Kidney capillary endothelial cell (primary cell): ENCODE measurements at places on chromosomes 16 and 17.

DNA sequence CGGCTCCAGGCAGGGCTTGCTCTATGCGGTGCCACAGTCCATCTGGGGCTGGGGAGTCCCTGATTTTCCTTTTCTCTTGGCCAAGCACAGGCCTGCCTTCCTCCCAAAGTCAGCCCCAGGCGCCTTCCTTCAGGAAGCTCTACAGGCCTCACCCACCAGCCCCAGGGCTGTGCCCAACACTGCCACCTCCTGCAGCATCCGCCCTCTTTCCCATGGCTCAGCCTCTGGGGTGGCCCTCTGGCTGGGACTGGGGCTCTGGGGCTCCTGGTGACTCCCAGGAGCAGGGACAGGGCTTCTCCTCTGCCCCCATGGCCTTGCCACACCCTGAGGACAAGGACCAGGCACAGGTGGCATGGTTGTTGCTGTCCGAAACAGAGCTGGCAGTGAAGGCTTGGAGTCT is 817 bp downstream of the ITGB4 start:
- DNase-seq = no peak

GRCh38 chr17:7313088-7313889 is 1.9 kb downstream of the GPS2 start:
- no peak for DNase-seq

DNA sequence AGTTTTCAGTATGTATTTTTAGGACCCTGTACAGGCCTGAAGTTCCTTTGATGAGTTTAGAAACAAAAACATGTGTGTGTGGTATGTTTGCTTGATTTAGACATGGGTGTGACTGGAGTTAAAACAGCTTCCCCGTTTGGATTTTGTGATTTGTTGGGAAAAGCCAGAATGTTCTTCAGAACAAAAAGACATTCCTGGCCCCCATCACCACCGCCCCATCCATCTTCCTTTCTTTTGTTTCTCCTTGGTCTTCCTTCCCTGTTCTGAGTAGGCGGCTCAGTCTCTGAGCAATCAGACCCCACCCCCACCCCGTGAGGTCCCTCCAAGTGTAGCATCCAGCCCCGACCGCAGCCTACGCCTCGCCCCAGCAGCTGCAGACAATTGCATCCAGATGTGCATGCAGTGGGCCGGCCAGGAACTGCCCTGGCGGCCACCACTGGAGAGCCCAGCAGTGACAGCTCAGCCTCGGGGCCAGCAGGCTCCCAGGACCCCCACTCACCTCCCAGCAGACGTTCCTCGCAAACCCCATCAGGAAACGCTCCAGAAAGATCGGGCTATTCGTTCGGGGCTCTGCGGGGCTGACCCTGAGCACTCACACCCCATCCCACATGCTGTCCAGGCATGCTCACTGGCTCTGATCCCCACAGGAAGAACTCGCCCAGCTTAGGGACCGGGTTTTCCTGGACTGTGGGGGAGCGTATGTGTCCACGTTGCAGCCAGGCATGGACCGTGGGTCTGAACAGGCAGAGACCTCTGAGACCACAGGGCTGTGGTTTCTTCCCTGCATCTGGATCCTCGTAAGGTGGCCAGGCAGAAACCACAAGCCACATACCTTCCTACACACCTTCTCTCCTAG is 99.8 kb upstream of the CDH5 start:
- DNase-seq = no peak

DNA sequence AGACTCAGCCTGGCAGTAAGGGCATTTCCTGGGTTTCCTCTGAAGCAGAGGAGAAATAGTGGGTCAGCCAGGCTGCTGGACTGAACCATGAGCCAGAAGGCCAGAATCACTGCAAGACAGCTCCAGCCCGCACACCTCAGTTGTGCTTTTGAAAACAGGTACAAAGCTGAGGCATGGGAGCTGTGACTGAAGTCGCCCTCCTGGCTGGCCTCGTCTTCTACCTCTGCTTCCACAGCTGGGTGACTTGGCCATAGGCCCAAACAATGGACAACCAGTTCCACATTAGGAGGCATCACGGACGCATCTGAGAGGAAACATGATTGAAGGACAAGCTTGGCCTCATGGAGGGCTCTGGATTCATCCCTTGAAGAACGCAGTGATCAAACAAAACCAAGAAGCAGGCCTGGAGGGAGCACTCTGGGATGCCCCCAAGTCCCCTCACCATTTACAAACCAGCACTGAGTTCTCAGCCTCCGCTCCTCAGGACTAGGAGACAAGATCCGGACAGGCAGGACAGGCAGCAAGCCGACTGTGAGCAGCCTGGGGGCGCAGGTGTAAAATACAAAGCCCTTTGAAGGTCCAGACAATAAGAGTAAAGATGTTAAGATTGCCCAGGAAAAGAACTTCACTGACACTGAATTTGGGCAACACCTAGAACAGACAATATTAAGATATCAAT is 68.7 kb downstream of the N4BP1 start:
- no peak for DNase-seq

DNA sequence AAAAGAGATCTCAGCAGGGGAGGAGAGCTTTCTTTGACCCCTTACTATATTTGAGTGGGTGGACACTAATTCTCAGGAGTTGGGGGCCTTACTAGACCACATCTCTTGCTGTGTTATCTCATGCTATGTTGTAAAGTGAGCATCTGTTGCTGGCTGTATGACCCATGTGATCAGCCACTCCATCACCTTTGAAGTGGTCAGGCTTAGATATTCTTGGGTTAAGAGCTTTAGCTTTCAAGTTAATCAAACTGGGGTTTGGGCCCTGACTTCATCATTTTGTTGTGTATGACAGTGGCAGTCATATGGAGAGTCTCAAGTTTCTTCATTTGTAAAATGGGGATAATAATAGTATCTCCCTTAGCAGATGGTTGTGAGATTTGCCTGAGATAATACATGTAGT is 201.1 kb downstream of the FTO start:
- no peak for DNase-seq

- DNase-seq = no peak
These were observed 5.2 kb downstream of the HSD17B2 start for GRCh38 chr16:82040296-82040695.
